ENCODE measurements at places on chromosomes 6 and 20.

DNA sequence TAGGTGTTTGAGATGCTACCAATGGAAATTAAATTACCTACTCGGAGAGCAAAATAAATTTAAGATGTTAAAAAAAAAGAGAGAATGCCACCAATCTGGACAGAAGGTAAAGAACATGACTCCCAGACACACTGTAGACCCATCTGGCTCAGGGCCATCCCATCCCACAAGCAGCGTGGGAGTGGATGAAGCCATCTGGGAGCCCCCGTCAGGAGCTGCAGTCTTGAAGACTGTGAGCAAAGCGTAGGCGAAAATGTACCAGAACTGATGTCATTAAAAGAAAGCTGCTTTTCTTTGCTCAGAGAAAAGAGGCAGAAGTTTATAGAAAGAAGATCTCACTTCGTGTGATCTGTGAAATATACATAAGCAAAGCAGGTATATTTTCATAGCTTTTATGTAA is 815.7 kb downstream of the QKI start:
- DNase-seq: no peak

DNA sequence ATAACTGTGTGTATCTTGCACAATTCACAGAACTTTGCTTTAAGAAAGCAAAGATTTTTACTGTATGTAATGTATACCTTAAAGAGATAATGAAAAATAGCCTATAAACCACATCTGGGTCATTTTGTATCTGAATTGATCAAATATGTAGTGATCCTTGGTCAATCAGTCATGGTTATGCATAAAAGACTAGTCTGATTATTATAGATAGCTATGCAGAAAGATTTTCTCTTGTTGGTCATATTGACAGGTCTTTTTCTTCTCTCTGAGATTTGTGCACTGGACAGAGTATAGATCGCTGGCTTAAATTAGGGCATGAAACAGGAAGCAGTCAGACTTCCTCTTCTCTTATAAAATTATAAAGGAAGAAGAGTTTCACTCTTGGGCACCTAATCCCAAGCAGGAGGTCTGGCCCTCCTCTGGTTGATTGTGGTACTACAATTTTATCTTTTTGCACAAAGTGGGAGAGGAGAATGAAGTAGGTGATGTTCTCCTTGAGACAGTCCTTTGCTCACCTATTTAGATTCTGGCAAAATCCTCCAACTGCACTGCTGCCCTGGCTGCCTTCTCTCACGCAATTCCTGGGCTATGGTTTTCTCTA is 380.9 kb upstream of the RGS17 start:
- DNase-seq: no peak

DNA sequence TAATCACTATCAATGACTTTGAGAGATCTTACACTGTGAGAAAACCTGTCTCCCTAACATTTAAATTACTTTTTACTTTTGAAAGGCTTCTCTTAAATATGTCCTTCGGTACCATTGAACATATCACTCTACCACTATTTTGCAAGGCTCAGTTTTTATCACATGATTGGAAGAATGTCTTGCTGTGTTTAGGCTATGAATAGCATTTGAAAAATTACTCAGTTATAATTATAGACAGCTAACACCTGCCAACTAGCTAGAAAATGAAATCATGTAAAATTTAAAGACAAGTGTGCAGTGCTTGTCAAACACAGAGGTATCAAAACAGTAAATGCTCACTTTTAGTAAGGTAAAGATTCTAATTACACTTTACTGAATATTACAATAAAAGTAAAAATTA is 11.0 kb downstream of the SESN1 start:
- DNase-seq: no peak

DNA sequence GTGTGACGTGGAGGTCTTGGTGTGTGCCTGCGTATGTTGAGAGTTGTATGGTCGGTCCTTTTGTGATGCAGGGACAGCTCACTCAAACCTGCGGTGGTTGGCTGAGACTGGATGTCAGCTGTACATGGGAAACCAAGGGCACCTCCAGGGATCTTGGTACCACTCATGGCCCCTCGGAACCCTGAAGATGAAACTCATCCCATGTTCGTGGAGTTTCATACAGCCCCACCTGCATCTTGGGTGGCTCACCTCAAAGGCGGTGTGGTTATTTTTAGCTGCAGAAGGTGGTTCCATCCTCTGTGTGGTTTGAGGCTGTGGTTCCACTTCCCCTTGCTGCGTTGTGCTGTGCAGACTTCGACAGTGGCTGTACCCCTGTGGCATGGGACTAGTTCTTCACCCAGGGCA is 52.6 kb upstream of the SLC22A1 start:
- no peak for DNase-seq

GRCh38 chr20:14385176-14385740 is 47.8 kb upstream of the FLRT3 start:
- DNase-seq: no peak

- DNase-seq: no peak
Observed at GRCh38 chr20:44601801-44602204, 19.4 kb downstream of the PKIG start.

DNA sequence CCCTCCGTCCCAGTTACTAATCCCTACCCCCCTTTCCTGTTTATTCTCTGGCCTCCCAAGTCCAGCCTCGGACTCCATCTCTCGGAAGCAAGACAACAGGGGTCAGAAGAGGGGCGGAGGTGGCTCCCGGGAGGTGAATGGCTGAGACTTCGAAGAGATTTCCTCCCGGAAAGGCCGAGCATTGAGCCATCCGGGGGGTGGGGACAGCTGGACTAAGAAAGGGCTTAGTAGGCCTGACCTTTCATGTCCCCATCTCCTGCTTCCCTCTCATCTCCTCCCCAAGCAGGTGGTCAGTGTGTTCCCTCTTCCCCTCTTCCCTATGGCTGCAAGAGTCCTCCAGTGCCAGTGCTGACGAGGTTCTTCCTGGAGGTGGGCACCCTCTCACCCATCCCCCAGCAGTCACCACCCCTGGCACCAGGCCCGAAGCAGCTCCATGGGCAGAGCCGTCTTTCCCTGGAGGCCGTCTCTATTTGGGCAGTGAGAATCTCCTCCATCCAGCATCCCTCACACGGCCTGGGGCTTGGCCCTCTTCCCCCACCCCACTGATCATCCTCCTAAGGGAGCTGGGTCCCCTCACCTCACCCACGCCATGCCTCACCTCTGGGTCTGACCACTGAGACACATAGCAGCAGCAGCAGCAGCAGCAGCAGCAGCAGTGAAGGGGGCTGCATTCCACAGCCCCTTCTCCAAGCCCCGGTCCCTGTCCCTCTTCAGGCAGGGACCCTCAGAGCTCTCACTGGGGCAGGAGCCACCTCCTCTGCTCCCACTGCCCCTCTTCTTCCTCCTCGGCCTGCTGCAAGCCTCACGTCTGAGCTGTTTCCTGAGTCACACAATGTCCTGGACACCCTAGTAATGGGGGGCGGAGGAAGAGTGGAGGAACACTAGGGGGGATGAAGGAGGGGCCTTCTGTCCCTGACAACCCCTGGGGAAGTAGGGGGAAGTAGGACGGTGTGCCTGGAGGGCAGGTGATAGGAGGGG is at the start of gene NOTCH4:
TSS of gene NOTCH4 (minus strand) at position 810 of the 978 bp plus-strand sequence. CDS start at position 671, 139 bp downstream.
- DNase-seq: no peak

- DNase-seq: no peak
Observed at GRCh38 chr6:20640181-20640580, 105.9 kb downstream of the CDKAL1 start.

Measured in activated CD4-positive, alpha-beta T cell treated with anti-CD3 and anti-CD28 coated beads, Interleukin-2, amount 50 U/mL, for 1 hour (primary cell).